GM12892 (cell line): ENCODE measurements at places on chromosomes 2 and 18.

GRCh38 chr2:48424356-48424755 lies 105.6 kb upstream of the STON1 start:
- no peak for DNase-seq

- DNase-seq: no peak
Observed at GRCh38 chr2:104685591-104685990, 168.3 kb upstream of the POU3F3 start.

DNA sequence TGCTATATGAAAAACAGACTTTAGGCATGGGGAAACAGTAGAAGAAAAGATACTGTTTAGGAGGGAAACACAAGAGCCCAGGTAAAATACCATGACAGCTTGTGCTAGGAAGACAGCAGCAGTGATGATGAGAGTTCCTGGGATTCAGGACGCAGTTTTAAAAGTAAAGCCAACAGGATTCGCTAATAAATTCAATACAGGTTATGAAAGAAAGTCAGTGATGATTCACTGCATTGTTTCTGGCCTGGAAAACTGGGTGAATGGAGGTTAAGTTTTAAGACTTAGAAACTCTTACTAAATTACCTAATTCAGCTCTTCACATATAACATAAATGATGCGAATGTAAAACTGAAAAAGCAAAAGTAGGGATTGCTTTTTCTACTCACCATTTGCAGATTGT lies 27.9 kb upstream of the RNU4ATAC start:
- no peak for DNase-seq

DNA sequence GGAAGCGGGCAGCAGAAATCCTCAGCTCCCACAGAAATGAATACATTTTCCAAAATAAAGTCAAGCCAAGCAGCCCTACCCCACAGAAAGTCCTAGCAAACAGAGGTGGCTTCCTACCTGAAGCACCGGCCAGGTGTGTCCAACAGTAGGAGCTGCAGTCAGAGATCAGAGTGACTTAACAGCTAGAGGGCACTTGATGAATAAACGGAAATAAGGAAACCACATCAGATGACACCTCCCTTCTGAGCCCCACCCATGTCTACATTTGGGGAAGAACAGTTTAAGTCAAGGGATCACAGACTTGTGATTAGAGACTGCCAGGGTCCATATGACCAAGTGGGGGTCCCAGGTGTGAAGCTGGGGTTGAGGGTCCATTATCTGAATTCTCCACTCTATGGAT lies at the start of gene CXCR1:
Gene CXCR1 (minus strand): TSS at position 172 of the 400 bp plus-strand sequence. CDS start 1,751 bp downstream, outside the sequence.
- DNase-seq: no peak

DNA sequence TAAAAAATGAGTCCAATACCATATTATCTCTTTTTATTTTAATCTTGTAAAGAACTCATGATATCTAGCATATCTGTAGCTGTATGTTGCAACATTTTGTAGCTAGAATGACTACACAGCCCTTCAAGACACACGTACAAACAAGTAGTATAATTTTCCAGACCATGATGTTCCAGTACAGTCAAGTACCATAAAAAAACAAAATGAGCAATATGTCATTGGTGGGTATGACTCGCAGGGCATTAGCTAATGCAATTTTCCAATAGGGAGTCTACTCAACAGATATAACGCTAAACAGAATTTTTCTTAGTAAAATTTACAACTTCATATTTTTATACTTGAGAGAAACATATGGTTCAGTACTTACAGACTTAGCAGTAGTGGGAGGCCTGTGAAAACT lies 53.6 kb upstream of the UGP2 start:
- no peak for DNase-seq

DNA sequence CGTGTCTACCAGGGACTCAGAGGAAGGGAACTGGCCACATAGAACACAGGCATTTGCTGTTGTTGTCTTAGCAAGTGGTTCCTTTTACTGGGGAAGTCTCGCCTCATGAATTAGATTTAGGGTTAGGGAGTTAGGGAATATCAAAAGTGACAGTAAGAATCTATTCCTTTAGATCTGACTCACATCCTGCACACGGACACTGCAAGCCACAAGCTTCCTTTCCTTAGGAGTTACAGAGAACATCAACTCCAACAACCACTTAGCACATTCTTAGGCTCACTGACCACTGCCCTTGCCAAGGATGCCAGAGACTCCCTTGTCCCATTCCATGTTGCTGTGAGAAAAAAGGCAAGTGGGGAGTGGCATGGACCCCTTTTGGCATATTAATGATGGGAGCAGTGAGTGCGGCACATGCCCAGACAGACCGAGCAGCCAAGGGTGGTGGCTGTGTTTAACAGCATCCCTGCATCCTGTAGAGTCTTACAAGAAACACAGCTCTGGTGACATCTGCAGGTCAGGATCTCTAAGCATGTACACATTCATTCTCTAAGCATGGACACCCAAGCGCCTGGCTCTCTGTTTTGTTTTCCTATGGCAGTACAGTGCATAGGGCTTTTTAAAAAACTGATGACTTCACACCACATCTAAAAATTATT lies 745.6 kb upstream of the RAB6C start:
- no peak for DNase-seq

DNA sequence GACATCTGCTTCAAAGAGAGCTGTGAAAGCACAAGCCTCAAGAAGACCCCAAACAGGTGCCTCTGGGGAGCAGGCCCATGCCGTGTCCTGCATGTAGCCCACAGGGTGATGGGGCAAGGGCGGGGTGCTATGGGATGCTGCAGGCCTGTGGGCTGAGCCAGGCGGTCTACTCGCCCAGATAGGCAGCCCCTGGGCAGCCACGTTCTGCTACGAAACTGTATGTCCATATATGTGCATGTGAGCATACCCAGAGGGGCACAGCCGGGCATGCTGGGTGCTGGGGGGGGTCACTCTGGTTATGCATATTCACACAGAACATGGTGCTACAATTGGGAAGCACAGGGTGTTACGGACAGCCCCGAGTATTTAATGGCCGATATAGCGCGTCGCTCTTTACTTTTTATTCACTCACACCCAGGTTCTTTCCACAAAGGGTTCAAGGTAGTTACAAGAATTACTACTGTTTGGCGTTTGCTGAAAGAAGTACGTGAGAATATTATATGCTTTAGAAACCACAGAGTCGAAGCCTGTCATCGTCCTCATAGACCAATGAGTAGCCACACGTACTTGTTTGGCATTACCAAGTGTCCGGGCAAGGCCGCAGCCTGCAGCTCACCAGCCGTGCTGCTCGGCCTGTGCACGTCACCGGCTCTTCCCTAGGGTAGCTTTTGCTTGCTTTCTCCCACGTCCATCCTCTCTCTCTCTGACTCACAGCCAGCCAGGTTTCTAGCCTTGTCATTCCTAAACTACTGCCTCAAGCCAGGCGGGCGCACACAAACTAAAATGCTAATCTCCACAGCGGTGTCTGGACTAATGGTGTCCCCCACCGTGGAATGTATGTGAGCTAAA lies 14.4 kb downstream of the MTERF4 start:
- no peak for DNase-seq

DNA sequence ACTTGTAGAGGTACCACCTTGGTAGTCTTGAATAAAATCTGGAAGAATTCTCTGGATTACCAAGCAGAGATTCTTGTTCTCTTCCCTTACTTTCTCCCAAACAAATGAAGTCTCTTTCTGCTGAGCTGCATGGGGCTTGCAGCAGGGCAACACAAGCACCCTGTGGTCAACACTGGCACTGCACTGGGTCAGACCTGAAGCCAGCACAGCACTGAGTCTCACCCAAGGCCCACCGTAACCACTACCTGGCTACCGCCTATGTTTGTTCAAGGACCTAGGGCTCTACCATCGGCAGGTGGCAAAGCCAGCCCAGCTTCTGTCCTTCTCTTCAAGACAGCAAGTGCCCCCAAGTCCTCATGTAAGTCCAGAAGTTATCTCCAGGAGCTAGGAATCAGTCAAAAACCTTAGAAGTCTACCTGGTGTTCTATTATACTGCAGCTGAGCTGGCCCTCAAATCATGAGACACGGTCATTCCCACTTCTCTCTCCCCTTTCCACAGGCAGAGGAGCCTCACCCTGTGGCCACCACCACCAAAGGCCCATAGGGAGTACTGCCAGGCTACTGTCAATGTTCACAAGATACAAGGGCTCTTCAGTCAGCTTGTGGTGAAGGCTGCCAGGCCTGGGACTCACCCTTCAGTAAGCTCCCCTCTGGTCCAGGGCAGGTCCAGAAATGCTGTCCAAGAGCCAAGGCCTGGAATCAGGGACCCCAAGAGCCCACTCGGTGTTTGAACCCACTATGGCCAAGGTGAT lies 18.4 kb downstream of the VPS54 start:
- no peak for DNase-seq

DNA sequence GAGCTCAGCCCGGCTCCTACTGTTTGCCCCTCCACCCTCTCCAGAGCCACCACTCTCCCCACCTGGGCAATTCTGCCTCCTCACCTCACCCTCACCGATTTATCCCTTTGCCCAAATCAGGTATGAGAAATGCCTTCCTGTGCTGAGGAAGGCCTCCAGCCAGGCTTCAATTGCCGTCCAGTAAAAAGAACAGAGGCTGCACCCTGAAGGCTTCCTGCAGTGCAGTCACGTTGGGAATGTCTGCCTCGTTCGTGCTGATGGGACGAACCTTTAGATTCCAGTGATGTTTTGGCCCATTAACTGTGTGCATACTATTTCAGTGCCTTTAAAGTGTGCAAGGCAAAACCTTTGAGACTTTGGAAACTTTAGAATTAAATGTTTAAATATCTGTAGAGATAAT lies 34.2 kb downstream of the ATP6V1C2 start:
- DNase-seq: no peak

DNA sequence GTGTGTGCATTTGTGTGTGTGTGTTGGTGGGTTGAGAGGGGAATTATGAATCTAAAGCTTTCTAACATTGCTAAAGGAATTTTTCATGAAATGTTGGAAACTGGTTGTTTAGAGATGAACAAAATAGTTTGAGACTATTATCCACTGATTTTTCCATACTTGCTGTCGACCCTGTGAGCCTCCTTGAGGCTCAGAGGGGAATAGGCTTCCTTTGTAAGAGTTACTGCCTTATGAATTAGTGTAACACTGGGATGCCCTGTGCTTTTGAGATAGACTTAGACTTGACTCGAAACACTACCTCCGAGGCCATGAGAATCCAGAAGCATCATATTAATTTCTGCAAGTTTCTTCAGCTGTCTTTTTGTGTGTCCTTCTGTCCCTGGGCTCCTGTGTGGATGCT lies 37.9 kb downstream of the AQP4 start:
- DNase-seq: no peak

- no peak for DNase-seq
Observed at GRCh38 chr2:170044751-170045478, 133.0 kb upstream of the MYO3B start.

- DNase-seq: no peak
Observed at GRCh38 chr2:241892299-241893137, 23.0 kb downstream of the RTP5 start.

GRCh38 chr2:109609352-109610024 lies 4.3 kb downstream of the SEPTIN10 start:
- DNase-seq: no peak

DNA sequence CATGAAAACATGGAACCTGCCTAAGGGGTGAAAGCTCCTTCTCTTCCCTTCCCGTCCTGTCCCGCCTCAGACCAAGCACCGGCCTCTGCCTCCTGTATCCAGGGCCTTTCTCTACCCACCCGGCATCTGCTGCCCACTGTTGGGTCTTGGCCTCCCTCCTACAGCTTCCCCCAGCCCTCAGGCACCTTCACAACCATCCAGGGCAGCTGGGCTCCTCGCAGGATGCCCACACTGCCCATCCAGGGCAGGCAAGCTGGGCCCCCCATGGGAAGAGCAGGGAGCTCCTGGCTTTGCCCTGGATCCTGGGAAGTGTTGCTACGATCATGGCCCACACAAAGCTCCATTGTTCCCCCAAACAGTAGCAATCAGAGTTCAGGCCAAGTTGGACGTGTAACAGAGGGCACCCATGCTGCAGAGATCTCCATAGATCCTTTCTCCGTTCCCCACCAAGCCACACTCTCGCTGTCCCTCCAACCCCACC lies 206.6 kb downstream of the NDUFA10 start:
- no peak for DNase-seq

DNA sequence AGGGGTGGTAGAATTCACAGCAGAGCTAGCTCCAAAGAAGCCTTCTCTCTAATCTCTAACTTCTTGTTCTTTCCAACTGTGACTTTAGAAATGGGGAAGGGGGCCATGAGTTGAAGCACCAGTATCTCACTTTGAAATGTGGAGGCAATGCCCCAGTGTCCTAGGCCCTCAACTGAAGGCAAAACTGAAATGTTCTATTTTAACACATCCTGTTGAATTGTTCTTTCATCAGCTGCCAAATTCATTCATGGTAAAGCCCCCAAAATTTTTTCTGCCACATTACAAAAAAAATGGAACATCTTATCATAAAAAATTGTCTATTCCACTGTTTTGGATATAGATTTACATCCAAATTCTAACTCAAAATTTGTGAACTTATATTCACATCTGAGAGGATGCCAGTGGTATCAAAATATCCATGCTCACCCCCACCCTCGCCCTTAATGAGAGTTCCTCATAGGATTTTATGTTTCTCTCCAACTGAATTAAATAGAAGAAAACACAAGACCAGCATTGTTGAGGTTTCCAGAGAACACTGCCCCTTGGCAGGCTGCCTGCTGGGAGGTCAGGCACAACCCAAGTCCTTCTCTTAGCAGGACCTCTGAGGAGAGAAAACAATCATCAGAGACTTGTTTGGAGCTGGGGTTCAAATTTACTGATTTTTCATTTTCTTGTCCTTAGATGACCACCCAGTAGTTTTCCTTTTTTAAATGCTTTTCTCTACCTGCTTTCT lies 147.4 kb upstream of the PGAP1 start:
- DNase-seq: no peak

DNA sequence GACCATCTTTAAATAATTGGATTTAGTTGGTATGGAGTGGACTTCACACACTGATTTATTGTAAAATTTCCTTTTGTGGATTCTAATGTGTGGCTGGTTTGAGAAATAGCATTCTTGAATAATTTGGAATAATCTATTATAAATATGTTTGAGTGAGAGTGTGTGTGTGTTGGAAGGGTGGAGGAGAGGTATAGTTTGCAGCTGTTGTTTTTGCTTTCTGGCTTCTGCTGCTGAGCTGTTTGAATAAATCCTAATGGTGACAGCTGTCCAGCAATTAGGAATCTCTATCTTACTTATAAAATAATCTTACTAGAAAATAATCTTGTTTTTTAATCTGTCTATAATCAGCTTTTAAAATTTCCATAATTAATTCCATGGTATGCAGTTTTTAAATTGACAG lies 1283.0 kb upstream of the CDH2 start:
- no peak for DNase-seq

- no peak for DNase-seq
Observed at GRCh38 chr2:77649856-77650255, 127.7 kb upstream of the LRRTM4 start.

GRCh38 chr2:160522951-160523710 lies 29.5 kb upstream of the RBMS1 start:
- no peak for DNase-seq

- DNase-seq: no peak
Observed at GRCh38 chr2:182015334-182016109, 29.9 kb downstream of the PPP1R1C start.

DNA sequence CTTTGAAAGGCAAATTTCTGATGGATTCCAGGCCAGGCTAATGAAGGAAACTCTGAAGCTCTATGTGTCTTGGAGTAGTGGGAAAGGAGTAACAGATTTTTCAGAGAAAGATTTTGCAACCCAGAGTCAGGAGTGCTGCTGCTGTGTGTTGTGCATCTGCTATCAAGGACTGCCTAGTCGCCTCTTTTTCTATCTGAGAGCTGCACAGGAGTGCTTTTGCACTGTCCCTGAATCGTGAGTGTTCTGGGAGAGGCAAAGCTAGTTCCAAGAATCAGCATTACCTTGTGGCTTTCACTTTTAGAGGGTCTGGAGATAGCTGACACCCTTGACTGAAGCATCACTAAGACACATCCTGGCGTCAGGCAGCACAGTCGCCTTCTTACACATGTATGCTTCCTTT lies 336.4 kb downstream of the PARD3B start:
- no peak for DNase-seq
